ENCODE measurements at places on chromosomes 2 and 18. TPM values are rescaled to one million over a fixed set of nuclear protein-coding genes. Genes with fewer than 3 reads are reported as not detected.

MC4R gene
- not detected for total RNA-seq

GCG gene
- total RNA-seq, result not detected

- no peak for DNase-seq
Measured at GRCh38 chr2:134836986-134837385, 1.4 kb upstream of the ACMSD start.

DNA sequence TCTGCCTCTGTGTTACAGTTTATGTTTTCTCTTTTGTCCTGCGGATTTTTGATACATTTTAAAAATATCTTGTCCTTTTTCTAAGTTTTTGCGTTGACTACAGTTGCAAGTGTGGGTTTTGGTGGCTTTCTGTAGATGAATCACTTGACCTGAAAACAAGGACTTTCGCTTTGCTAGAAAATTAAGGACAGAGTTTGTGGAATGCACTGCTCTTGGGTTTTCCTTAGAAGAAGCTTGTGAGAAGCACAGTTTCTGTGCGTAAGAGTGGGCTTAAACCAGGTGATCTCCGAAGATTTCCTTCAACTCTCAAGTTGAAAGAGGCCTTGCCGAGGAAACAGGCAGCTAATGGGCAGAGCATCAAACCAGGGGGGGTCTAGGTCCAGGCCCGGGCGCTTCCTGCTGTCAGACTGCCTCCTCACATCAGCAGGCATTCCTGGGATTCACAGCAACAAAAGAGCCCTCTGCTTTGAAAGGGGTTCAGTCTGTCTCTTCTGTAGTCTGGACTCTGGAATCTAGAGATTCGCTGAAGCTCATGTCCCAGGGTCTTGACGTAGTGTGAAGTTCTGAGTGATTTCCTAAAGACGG is 17.3 kb downstream of the NCK2 start:
- DNase-seq, result no peak

ABCG5 gene
- total RNA-seq, result not detected

ZNF804A gene
- total RNA-seq, result 0.11 TPM

DNA sequence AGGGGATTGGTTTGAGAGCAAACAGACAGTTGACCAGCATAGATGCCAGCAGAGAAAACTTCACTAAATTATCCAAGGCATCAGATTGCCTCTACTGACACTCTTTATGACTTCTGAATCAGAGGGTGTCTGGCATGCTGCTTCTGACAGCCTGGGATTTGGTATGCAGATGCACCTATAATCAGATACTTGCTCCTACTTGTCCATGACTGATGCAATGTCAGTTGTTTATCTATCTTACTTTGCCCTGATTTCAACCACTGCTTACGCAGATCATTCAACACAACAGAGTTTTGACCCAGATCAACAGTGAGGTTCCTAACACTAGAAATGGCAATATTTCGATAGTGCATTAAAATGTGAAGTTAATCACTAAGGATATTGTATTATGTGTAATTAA is 22.6 kb upstream of the CALCRL start:
- no peak for DNase-seq

COL6A3 gene
- 431 TPM for total RNA-seq

SPTBN1 gene
- 161 TPM for total RNA-seq

ANO7 gene
- 2.1 TPM for total RNA-seq

GRCh38 chr2:239807568-239807967 is 217.6 kb downstream of the NDUFA10 start:
- no peak for DNase-seq

PIEZO2 gene
- 6.8 TPM for total RNA-seq

- no peak for DNase-seq
Measured at GRCh38 chr2:222992137-222992536, 59.9 kb upstream of the KCNE4 start.

DNA sequence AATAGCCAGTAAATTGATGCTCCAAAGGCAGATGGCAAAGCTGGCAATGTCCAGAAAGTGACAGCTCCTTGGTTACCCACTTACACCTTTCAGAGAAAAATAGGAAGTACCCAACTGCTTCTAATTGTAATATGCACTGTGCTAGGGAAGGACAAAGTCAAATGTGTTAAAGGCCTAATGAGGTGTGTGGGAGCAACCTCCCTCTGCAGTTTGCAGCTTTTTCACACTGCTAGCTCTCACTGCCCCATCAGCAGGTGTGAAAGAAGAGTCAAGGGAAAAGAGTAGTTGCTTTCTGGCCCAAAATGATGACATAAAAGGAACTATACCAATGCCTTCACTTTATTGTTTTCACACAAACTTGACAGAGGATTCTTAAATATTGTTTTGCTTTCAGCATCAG is 284.1 kb upstream of the SETBP1 start:
- no peak for DNase-seq

ABCG8 gene
- not detected for total RNA-seq

GRCh38 chr2:188511346-188511745 is 219.7 kb downstream of the GULP1 start:
- DNase-seq, result no peak

C2orf66 gene
- not detected for total RNA-seq

DNA sequence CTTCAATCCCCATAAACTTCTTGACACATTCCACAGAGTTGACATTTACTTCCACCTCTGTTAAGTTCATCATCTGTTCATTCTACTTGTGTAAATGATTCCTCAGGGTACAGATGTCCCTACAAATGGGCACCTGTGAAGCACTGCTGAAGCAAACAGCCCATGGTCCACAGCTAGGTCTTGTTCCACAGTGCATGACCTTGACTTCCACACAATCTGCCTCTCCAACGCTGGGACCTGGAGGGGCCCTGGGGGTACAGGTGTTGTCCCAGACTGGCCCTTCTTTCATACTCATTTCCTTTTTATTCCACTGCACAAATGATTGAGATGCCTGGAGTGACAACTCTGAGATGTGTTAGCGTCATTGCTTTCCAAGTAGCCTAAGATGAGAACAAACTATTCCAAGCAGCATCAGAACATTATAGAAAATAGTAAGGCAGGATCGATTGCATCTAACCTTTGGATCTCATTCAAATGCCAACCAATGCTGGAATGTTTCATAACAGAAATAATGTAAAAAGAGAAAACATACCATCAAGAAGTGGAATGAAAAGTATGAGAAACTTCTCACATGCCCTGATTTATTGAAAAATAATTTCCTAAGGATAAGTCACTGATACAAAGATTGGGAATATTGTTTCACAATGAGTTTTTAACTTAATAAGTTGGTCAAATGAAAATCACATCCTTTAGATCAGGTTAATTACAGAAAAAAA is 31.2 kb downstream of the PIEZO2 start:
- DNase-seq, result no peak

DNA sequence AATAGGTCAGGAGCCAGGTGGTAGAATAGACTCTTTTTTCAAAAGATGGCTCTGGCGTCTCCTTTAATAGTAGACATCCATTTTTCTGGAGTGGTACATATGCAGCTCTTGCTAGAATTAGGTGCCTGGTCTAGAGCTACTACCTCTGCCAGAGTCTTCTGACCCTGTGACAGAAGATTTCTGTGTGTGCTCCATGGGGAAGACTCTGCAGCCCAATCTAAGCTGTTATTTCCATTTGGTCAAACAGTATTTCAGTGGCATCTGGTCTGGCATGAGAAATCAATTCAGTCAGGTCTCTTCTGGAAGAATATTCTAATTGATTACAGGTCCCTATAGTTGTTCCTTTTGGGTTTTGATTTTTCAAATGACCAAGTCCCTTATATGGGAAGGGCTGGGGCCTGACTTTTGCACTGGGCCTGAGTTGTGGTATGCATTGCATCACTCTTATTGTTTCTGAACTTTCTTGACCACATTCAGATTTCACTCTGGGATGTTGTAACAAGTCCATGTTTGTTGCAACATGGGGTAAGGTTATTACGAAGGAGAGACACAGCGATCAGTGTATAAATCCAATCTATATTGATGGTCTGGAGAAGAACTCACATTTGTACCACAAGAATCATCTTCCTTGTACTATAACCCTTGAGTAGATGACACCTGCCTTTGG is 12.1 kb downstream of the MXD1 start:
- DNase-seq, result no peak

ITGA6 gene
- total RNA-seq, result 33.2 TPM

DNA sequence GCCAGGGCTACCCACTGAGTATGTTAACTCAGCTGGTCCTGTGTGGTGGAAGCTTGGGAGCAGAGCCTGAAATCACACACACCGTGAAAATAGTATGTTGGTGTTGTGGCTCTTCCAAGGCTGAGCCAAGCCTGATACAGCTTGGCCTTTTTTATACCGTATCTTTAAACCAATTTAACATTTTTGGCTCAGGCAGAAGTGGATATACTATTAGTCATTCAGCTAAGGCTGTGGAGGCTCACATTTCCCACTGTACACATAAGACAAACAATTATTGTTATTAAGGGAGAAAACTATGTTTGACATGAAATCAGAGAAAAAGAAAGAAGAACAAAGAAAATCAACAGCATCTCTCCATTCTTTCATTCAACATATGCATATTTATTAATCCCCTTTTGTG is 159.0 kb downstream of the BCL11A start:
- DNase-seq, result no peak

DNA sequence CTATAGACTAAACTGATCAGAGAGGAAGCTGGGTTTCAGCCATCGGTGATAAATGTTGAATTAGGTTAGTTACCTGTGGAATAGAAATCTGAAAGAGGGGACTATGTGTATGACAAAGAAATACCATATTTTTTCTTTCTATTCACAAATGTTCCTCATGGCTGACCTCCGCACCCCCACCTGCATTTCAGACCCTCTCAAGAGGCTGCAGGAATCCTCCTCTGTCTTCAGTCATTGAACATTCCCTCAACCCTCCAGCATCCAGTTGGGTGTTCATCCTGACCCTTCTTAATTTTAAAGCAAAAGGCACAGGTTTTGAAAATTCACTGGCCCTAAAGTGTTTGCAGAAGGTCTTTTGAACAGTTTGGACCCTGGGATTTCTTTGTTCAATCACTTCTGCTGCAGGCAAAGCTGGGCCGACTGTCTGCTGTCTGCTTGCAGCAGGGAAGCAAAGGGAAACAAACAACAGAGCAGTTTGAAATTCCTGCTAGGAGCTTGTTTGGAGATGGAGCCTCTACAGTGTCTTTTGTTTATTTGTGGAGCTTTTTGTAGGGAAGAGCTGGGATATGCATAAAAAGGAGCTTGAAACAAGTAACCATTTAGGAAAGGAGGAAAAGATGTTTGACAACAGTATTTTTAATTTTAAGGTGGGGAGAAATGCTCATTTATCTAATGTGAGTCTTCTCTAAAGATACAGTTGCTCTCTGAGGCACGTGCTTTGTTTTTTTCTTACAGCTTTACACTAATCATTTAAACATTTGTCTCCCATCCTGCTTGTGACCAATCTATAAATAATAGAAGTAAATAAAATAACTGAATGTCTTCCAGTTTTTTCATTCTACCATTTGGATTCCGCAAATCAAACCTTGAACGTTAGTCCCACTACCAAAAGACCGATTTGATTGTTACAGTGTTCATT is 213.3 kb upstream of the MMADHC start:
- no peak for DNase-seq

HK2 gene
- total RNA-seq, result 28.9 TPM

DNA sequence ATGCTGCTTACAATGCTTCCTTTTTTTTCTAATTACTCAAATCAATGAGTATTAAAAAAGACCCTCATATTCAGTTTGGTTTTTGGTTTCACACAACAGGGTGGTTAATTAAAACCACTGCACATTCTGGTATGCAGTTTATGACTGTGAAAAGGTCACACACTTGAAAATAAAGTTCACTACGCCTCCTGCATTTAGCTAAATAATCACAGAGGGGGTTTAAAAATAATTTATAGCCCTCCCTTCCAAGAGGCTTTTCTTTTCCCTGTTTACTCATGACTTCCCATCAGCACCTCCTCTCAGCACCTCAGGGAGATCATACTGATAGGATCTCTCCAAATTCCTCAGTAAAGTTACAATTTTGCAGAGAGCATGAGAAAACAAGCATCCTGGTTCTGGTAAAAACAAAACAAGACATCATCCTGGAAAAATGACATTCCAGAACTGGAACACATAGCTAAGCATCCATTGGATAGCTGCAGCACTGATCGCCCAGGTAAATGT is 129.5 kb upstream of the TMEM200C start:
- no peak for DNase-seq

DNA sequence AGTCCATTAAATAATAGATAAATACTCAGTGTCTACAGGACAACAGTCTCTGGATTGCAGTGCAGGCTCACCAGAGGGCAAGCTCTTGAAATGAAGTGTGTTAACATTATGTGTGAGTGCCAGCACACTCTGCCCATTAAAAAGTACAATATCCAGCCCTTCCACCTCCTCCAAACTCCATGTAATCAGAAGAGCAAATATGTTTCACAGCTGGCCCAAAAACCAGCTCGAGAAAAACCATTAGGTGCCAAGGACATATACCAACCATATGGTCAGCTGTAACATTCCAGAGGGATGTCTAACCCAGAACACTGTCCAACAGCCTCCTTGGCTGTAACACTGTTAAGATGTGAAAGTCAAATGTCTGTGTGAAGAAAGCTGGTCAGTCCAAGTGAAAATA is 112.2 kb downstream of the ZNF385B start:
- no peak for DNase-seq
